Posterior vena cava (tissue), 2 donors: ENCODE measurements at places on chromosomes 11 and 22. TPM values are rescaled to one million over a fixed set of nuclear protein-coding genes. Genes with fewer than 3 reads are reported as not detected.

POU2AF3 gene
- 2.0 TPM for total RNA-seq

TSSC4 gene
- total RNA-seq = 47.4 TPM

WNT11 gene
- total RNA-seq = 59.3 TPM

UBQLN3 gene
- total RNA-seq = 0.38 TPM

CNGA4 gene
- not detected for total RNA-seq

BTG4 gene
- not detected for total RNA-seq

TMEM45B gene
- not detected for total RNA-seq

TECTA gene
- 0.62 TPM for total RNA-seq

P2RY6 gene
- 2.5 TPM for total RNA-seq

LIPT2 gene
- total RNA-seq = 1.4 TPM

CADM1 gene
- total RNA-seq = 2.5 TPM

KCNA4 gene
- total RNA-seq = 0.71 TPM

CCDC73 gene
- total RNA-seq = not detected

MOV10L1 gene
- 0.43 TPM for total RNA-seq

GPR83 gene
- total RNA-seq = 0.05 TPM

GPHA2 gene
- not detected for total RNA-seq

MUC5B gene
- 0.69 TPM for total RNA-seq

MUC2 gene
- not detected for total RNA-seq

ANO1 gene
- total RNA-seq = 56.2 TPM
